ENCODE measurements at places on chromosomes 6 and 20. TPM values are rescaled to one million over a fixed set of nuclear protein-coding genes. Genes with fewer than 3 reads are reported as not detected.

BFSP1 gene
- 18.5 TPM for total RNA-seq

GRCh38 chr20:8303651-8304050 lies 171.6 kb downstream of the PLCB1 start:
- no peaks in the 10 kb centered on the region for H3K27me3 ChIP-seq
- DNase-seq = no peak
- H3K4me3 ChIP-seq = no peak overlapping the region
- H3K36me3 ChIP-seq = no peaks in the 10 kb centered on the region

DNA sequence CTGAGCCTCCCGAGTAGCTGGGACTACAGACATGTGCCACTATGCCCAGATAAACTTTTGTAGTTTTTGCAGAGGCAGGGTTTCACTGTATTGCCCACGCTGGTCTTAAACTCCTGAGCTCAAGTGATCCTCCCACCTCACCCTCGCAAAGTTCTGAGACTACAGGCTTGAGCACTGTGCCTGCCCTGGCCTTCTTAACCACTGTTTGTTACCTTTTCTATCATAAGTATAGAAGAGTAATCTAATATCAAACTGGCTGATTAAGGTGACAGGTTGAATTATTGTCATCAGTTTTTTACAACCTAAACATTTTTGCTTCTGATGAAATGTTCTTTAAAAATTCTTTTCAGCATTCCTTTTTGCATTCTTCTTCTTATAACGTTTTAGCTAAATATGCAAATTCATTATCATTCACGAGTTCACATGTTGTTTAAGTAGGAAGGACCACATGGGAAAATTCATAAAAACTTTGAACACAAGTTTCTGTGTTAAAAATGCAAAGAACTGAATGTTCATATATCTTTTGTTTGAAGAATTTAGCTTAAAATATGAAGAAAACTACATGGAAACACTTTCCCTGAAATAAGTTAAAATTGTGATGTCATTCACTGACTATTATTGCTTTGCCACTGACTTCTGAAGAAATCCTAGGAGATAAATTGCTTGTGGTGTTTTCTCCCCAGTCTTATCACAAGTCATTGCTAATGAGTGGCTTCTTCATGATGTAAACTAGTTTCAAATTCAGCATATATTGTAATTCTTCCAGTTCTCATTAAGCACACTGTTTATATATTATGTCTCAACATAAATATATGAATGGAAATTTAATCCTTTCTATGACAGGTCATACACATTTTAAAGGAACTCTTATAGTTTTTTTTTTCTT lies 106.7 kb downstream of the ADGRB3 start:
- H3K4me3 ChIP-seq = no peak overlapping the region
- DNase-seq = no peak
- no peaks in the 10 kb centered on the region for H3K36me3 ChIP-seq
- H3K4me1 ChIP-seq = peaks cover 6% of the 10 kb centered on the region
- H3K27me3 ChIP-seq = no peaks in the 10 kb centered on the region

DNA sequence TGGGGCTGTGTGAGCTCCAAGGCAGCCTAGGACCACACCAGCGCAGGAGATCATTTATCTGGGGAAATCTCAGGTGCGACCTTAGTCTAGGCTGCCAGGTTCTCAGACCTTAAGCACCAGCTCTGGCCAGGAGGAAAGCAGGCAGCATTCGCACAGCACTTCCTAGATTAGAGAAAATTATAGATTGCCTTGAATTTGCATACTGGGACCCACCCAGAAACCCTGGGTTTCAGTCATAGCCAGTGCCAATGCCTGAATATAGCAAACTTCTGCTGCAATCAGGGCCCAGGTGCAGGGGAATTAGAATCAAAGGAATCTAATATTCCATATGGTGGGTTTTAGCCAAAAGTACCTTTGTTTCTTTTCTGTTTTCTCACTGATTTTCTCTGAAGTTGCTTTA lies 204.3 kb upstream of the CST7 start:
- no peaks in the 10 kb centered on the region for H3K27me3 ChIP-seq
- no peak overlapping the region for H3K27ac ChIP-seq
- H3K4me3 ChIP-seq = no peak overlapping the region
- H3K36me3 ChIP-seq = no peaks in the 10 kb centered on the region
- DNase-seq = no peak

GRCh38 chr20:52290569-52290968 lies 99.0 kb upstream of the ZFP64 start:
- H3K27ac ChIP-seq = no peak overlapping the region
- no peak for DNase-seq
- H3K4me1 ChIP-seq = no peaks in the 10 kb centered on the region
- H3K36me3 ChIP-seq = no peaks in the 10 kb centered on the region
- H3K4me3 ChIP-seq = no peak overlapping the region

Measured in adrenal gland (tissue), 19 donors.